SW 1271 (cell line): ENCODE measurements at places on chromosomes 11 and 22.
A peak's percentile ranks its signal among the peaks of the same experiment; 100 is the strongest.

- no peak for DNase-seq
Observed at GRCh38 chr11:130909650-130910049, 6.6 kb downstream of the SNX19 start.

GRCh38 chr11:2975594-2975993 is 16.5 kb downstream of the NAP1L4 start:
- DNase-seq = peak; percentile 29

GRCh38 chr11:97742717-97743116 is 1278.0 kb upstream of the CNTN5 start:
- no peak for DNase-seq

GRCh38 chr11:78061088-78061920 is 2.4 kb upstream of the THRSP start:
- no peak for DNase-seq

DNA sequence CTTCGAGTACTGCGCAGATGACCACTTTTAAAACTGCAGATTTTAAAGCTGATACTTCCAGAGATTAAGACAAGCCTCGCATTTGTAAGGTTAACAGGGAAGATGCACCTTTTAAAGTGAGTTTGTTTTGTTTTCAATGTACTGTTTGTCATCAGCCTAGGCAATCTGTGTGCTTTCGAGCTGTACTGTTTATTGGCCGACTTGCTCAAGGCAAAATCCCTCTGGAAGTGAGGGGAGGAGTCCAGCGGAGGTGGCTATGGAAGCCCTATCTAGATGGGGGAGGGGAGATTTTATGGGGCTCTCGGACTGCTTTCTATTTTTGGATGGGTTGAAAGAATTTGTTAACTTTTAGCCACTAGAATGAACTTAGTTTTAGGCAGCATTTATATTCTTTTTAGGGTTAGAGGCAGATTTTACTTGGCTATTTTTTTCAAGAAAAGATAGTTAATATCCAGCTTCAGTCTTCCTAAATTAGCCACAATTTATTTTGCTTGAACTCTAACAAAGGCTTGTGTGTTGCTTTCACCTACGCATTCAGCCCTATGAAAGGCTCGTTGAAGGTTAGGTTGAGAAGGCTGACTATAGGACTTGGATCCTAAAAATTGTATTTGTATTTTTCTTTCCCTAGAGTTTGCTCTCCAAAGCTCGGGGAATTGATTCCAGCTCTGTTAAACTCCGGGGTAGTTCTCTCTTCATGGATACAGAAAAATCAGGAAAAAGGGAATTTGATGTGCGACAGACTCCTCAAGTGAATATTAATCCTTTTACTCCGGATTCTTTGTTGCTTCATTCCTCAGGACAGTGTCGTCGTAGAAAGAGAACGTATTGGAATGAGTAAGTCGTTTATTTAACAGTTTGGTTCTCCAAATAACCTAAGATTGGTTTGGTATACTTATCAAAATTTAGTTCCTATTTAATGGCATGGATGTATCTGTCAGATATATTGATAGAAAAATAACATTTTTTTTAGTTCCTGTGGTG is 2.1 kb downstream of the WEE1 start:
- DNase-seq = peak; percentile 57

DNA sequence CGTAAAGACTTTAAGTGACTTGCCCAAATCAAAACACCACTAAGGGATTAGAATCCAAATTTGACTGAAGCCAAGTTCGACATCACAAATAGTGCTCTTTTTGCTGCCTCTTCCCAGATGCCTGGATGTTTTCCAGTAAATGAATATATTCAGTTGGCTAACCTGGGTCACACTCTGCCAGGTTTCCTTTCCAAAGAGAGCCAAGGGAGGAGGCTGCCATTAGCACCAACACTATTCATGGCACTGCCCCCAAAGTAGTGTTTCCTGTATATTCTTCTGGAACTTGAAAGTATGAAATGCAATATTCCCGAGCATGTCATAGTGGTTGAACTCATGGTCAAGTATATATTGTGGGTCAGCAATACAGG is 219.3 kb upstream of the UBASH3B start:
- no peak for DNase-seq

DNA sequence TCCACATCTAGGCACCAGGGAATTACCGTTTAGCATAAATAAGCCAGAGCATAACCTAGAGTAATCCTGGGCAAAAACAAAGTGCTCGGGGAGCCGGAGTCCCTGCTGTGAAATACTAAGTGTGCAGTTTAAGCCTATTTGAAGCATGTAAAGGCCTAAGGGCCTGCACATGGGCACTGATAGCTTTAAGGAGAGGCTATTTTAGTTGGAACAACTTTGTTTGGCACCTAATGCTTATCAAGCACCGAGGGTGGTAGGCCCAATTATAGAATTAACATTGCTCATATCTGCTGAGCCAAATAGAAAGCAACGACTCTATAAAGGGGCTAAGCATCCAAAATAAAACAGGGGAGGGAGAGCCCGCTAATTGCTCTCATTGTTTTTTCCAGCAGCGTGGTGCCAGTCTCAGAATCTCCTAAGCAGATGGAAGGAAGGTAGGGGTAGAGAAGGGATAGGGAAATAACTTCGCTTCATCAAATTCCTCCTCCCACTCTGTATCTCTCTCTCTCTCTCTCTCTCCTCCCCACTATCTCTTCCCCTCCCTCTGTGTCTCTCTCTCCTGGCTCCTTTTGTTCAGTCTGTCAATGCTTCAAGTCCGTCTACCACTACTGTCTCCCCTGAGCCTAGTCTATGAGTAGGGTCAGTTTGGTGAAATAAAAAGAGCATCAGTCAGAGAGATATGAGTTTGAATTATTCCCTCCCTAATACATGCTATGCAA is 292.8 kb downstream of the NXPE2 start:
- no peak for DNase-seq

GRCh38 chr11:44630511-44631210 is 65.2 kb downstream of the CD82 start:
- no peak for DNase-seq

- DNase-seq = no peak
Observed at GRCh38 chr11:61962213-61963015, 5.0 kb downstream of the FTH1 start.

DNA sequence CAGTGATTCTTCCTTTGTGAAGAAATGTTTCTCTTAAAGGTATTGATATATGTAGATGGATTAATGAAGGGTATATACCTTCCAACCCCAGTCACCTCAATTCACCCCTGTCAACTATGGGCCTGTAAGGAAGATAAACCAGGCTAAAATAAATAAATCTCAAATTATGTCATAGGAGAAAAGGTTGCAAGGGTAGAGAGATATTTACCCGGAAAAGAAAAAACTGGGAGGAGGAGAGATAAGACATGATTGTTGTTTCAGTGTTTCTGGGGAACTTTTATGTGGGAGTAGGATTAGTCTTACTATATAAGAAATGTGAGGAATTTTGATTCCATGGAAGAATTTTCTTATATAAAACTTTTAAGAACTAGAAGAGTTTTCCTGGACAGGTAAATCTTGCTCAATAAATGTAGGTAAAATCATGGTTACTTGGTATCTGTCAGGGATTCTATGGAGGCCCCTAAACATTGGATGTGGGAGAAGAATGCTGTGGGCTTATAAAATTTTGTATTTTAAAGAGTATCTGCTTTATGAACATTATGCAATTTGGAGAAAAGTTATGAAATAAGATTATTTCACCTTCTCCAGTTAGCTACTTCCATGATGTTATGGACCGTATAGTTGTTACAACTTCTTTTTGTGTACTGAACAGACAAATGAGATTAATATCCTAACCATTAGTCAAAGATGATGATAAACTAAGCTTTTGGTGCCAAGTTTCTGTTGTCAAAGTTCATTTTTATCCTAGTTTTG is 6.4 kb downstream of the YAP1 start:
- no peak for DNase-seq

DNA sequence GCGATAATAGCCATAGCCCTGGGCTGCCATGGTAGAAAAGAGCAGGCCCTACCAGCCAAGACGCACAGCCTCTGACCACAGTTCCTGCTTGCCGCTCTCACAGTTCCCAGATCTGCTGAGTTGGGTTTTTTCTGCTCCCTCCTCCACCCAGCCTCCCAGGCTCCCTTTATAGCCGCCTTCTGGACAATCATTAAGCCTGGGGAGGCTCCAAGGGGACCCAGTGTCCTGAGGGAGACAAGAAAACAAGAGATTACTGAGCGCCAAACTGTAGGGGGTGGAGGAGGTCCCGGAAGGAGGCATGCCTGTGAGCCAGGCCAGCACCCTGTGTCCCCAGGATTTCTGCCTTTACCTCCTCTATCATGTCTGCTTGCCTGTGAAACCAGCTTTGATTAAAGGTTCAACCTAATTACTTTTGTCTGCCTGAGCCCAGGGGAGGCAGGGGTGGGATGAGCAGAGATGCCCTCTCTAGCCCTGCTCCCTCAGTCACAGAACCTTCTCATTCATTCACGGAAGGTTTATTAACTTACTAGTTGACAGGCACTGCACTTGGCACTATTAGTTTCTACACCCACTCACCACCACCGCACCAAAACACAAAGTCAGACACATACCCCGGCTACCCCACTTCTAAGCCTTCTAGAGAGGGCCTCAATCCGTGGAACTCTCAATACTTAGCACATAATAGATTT is 1.2 kb downstream of the SLC37A4 start:
- no peak for DNase-seq

DNA sequence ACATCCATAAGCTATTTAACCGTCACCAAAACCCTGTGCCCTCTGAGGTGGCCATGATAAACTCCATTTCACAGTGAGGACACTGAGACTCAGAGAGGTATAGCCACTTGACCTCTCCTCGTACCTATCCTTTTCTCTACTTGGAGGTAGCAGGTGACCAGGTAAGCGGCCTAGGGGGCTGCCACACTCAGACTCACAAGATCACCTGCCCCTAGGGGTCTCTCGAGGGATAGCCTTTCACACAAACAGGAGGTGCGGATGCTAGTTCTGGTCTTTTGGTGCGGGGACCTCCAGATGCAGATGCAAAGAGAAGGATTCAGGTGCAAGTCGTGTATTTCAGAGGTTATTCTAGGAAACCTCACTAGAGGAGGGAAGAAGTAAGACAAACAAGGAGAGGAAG is 14.6 kb downstream of the MS4A18 start:
- DNase-seq = no peak

- no peak for DNase-seq
Observed at GRCh38 chr11:46422588-46422987, 31.0 kb upstream of the CHRM4 start.

- DNase-seq = no peak
Observed at GRCh38 chr22:22460060-22460459, 48.5 kb downstream of the ZNF280B start.
